ENCODE measurements at places on chromosomes 16 and 17.

- DNase-seq: no peak
Observed at GRCh38 chr17:82601447-82602000, 46.7 kb downstream of the WDR45B start.

GRCh38 chr16:56506941-56507340 lies 12.9 kb downstream of the BBS2 start:
- no peak for DNase-seq

- no peak for DNase-seq
Observed at GRCh38 chr17:44530896-44531418, 26.3 kb upstream of the FZD2 start.

GRCh38 chr17:17021194-17021863 lies 20.9 kb upstream of the MPRIP start:
- DNase-seq: no peak

DNA sequence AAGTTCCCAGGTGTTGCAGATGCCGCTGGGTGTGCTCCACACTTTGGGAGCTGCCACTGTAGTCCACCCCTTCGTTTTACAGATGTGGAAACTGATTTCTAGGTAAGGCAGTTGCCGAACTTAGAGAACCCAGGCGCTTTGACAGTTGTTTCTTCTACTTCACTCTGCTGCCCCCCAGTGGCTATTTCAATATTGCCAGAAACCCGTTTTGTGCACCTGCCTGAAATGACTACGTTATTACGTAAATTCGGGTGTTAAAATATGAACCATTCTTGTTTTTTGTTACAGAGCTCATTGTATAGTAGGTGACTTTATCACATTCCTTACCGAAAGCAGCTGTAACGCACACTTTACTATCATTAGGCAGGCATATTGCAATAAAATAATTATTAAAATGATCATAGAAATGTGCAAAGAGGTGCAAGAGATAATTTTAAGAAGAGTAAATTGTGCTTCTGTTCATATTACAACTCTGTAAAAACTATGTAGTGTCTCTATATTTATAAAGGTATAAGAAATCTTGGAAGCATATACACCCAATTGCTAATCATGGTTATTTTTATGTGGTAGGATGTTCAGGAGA lies 44.9 kb downstream of the OTOA start:
- DNase-seq: peak; percentile 69

GRCh38 chr17:48258331-48258730 lies 150.8 kb downstream of the SNX11 start:
- DNase-seq: no peak

- DNase-seq: peak; percentile 65
Observed at GRCh38 chr16:67881621-67882161, 3.0 kb upstream of the NRN1L start.
